Stimulated activated CD4-positive, alpha-beta T cell treated with anti-CD3 and anti-CD28 coated beads, Interleukin-1b, Interleukin-23, amount 100 ng/mL, for 1 hour (primary cell): ENCODE measurements at places on chromosomes 4 and X.

GRCh38 chrX:34880656-34881055, 61.9 kb upstream of the FAM47B start:
- DNase-seq = no peak

GRCh38 chr4:155271557-155271956, 63.1 kb downstream of the NPY2R start:
- no peak for DNase-seq

GRCh38 chr4:113899271-113900070, 80.0 kb downstream of the ARSJ start:
- no peak for DNase-seq

DNA sequence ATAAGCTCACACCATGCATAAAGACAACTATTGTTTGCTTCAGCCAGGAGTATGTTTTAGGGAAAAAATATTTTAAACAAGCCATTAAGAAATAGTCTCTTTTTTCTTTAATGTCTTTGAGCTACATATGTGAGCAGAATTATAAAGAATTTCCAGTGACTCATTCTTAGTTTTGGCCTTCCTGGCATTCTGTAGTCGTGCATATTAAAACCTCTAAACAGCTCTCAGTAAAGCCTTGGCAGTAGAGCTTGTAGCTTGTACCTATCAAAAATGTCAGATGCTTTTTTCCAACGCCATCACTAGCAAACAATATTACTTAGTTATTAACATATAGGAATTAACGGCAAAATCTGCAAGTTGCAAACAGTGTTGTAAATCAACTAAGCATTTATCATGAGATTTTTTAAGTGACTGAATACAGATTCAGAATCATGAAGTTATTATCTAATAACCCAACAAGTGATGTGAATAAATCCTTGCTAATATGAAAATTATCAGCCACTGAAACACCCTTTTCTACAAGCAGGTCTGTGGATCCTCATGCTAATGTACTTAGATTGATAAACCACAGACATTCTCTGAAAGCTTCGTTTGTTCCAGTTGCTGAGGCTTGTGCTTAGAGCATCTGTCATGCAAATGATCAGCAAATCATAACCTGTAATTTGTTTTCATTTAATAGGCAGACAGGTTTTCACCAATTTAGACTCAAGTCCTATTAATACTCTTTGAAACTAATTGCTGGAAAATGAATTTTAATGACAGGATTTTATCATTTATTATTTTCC, 412.0 kb upstream of the ATOH1 start:
- no peak for DNase-seq

DNA sequence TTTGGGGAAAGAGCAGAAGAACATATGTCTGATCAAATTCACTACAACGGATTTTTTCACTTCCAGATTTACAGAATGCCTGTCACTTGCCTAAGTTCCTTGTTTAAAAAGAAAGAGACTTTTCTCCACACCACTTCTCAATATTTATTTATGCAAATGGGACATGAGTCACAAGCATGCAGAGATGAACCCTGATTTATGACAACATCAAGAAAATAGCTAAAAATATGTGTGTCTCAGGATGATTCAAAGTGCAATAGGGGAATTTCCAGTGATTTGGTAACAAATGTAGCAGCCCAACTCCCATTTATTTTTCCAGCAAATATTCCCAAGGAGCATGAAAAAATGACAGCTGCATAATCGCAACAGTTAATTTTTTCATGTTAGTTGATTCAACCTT, 180.4 kb upstream of the FAT1 start:
- no peak for DNase-seq
